ENCODE measurements at places on chromosomes 2 and 18.

GRCh38 chr2:145752091-145752806 is 1232.3 kb upstream of the ZEB2 start:
- DNase-seq = no peak

- DNase-seq = no peak
Measured at GRCh38 chr2:25588576-25588975, 84.8 kb downstream of the DTNB start.

- DNase-seq = no peak
Measured at GRCh38 chr2:39875182-39875913, 96.3 kb upstream of the THUMPD2 start.

GRCh38 chr2:62292190-62292589 is 96.3 kb downstream of the B3GNT2 start:
- DNase-seq = no peak

GRCh38 chr2:30499681-30500080 is 52.6 kb downstream of the LCLAT1 start:
- no peak for DNase-seq

DNA sequence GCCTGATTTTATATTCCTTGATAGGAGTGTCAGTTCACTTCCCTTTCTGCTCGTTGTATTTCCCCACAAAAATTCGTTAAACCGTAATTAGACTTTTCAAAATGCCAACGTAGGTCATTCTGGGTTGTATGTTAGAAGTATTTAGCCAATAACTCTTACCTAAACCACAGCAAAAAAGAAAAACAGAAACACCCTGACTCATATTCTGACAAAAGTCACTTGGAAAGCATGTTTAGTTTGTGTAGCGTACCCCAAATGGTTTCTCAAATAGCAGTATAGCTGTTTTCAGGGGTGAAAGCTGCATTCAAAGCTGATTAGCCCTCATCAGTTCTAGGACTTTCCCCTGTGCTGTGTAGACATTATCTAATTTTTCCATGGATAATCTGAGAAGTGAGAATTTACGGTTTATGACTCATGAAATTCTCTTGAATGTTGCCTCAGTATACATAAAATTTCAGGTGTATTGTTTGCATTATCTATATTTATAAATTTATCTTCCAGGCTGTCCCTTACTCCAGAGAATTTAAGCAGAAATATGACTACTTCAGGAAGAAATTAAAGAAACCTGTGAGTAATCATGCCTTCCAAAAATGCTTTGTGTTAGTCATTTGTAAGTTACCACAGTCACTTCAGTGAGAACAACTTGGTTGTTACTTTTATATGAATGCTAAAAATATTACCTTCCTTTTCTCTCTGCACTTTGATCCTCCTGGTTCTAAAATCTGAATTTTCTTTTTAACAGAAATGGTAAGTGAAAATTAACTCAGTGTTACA is 264.9 kb downstream of the ALPK2 start:
- no peak for DNase-seq

DNA sequence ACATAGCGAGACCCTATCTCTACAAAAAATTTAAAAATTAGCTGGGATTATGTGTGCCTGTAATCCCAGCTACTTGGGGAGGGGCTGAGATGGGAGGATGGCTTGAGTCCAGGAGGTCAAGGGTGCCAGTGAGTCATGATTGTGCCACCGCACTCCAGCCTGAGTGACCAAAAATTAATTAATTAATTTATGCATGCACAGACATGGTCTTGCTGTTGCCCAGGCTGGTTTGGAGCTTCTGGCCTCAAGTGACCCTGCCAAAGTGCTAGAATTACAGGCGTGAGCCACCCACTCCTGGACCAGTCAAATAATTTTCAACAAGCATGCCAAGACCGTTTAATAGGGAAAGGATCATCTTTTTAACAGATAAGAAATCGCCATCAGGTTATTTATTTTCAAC is 57.7 kb upstream of the TFCP2L1 start:
- DNase-seq = no peak

GRCh38 chr2:209525331-209525730 is 101.5 kb downstream of the MAP2 start:
- DNase-seq = no peak

- DNase-seq = no peak
Measured at GRCh38 chr18:22493940-22494339, 76.2 kb upstream of the CTAGE1 start.

- no peak for DNase-seq
Measured at GRCh38 chr2:218887079-218887478, 6.4 kb downstream of the WNT10A start.
